ENCODE measurements at places on chromosomes 1 and 21.

- no peak for DNase-seq
These were observed 107.1 kb downstream of the DISP1 start for GRCh38 chr1:222921945-222922344.

DNA sequence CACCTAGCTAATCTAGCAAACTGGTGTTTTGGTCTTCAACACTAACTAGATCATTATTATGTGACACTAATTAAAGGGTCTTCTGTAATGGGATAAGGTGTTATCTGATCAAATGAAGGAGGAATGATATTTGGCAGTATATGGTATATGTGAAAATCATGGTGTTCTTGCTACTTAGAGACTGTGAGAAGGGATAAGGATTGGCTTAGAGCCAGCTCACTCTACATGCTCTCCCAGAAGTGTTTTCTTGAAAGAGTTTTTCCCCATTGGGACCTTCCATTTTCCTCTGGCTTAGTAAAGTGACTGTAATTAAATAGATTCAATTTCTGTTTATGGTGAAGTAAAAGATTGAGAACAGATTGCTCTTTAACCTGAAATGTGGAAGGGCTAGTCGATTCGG, 71.2 kb upstream of the RGL1 start:
- DNase-seq = no peak

GRCh38 chr1:25903986-25904385, 2.2 kb downstream of the STMN1 start:
- DNase-seq = no peak

DNA sequence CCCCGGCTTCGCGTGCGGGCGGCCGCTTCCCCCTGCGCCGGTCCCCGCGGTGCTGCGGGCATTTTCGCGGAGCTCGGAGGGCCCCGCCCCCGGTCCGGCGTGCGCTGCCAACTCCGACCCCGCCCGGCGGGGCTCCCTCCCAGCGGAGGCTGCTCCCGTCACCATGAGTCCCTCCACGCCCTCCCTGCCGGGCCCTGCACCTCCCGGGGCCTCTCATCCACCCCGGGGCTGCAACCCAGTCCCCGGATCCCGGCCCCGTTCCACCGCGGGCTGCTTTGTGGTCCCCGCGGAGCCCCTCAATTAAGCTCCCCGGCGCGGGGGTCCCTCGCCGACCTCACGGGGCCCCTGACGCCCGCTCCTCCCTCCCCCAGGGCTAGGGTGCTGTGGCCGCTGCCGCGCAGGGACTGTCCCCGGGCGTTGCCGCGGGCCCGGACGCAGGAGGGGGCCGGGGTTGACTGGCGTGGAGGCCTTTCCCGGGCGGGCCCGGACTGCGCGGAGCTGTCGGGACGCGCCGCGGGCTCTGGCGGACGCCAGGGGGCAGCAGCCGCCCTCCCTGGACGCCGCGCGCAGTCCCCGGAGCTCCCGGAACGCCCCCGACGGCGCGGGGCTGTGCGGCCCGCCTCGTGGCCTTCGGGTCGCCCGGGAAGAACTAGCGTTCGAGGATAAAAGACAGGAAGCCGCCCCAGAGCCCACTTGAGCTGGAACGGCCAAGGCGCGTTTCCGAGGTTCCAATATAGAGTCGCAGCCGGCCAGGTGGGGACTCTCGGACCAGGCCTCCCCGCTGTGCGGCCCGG, 159.2 kb downstream of the RUNX1 start:
- DNase-seq = no peak

- no peak for DNase-seq
These were observed 12.3 kb downstream of the ARHGEF10L start for GRCh38 chr1:17551755-17552234.

DNA sequence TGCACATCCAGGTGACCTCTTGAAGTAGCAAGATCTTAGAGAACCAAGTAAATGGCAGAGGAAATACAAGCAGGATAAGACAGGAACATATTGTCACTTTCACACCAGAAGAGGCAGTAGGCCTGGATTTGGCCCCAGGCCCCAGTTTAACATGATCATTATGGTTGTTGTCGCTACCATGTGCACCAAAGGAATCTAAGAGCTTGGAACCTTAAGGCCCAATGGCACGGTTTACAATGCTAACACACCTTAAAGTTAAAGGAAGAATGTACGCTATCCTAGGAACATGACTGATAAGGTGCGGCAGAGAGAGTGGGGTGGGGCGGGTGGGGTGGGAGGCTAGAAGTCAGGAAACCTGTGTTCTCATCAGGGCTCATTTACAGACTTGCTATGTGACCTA, 147.5 kb downstream of the ROR1 start:
- DNase-seq = no peak

DNA sequence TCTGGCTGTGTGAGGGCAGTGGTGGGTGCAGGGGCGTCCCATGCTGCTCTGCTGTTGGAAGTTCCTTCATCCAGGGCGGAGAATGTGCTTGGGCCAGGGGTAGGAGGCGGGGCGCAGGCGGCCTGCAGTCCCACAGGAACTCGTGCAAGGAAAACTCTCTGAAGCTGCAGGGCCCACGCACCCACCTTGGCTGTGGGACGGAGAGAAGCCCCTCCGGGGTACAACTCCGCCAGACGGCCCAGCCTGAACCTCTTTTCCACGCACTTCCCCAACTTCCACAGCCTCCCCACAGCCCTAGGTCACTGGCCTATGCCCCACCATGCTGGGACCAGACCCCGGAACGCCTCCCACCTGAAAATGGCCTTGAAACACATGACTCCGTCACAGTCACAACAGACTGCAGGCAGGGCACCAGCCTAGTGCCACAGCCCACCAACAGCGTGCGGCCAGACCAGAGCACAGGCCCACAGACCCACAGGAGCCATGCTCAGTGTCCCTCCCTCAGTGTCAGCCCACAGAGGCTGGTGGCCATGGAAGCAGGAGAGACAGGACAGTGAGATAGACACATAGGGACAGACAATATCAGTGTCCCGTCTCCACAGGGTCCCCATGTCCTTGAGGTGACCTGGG, 47.8 kb downstream of the WNT9A start:
- DNase-seq = no peak

GRCh38 chr1:21335088-21335691, 44.9 kb upstream of the ECE1 start:
- no peak for DNase-seq

- DNase-seq = no peak
These were observed 133.3 kb upstream of the SLC44A3 start for GRCh38 chr1:94686882-94687281.

DNA sequence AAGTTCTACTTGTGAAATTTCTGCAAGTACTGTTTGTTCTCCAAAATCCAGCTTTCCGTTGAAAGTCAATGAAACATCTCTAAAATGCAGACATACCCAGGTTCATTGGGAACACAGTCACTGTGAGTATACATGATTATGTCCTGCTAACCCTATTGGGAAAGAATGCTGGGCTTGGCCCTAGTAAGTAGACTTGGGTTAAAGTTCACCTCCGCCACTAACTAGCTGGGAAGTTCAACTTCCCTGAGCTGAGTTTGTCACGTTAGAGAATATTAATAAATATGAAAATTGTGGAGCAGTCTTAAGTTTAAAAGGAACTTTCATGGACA, 10.5 kb upstream of the PGD start:
- no peak for DNase-seq

GRCh38 chr1:151047591-151047924, at the start of gene C1orf56:
Gene C1orf56 (plus strand): TSS chr1:151047751. CDS start chr1:151047848, 97 bp downstream.
- peak; percentile 60 for DNase-seq

DNA sequence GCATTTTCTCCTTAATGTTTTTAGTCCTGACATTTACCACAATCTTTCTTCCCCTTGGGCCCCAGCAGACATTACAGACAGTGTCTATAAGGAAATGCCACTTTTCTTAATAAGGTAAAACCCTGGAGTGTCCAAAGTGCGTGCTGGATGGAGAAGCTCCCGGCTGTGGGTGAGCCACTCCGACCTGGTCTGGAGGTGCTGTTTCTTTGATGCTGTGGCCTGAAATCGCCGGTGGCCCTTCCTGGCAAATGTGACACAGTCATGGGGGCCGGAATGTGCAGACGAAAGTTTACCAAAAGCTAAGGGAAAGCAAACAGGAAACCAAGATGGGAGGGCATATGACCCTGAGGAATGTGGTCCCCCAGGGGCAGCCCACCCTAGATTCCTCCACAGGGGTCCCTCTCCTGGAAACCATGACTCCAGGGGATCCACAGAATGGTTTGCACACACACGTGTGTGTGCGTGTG, 77.9 kb downstream of the FHAD1 start:
- DNase-seq = no peak

GRCh38 chr1:203407296-203407695, 56.4 kb upstream of the FMOD start:
- no peak for DNase-seq

DNA sequence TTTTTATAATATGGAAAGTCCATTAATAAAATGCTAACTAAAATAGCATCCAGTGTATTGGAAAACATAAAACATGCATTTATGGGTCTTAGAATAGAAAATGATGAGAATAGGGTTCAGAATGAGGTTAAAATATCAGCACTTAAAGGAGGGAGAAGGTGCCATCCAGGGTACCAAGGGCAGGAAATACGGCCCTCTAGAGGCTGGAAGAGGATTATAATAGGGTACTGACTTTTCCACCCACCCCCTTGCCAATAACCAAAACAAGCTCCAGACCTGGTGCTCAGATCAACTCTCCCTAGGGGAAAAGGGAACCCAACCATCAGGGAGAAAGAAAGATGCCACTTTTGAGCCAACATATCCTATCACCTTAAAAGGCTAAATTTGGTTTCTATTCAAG, 26.7 kb downstream of the ASTN1 start:
- DNase-seq = no peak

GRCh38 chr1:10753299-10753698, 43.1 kb downstream of the CASZ1 start:
- no peak for DNase-seq

- DNase-seq = no peak
These were observed 619.4 kb upstream of the ADAMTS5 start for GRCh38 chr21:27586326-27586725.

DNA sequence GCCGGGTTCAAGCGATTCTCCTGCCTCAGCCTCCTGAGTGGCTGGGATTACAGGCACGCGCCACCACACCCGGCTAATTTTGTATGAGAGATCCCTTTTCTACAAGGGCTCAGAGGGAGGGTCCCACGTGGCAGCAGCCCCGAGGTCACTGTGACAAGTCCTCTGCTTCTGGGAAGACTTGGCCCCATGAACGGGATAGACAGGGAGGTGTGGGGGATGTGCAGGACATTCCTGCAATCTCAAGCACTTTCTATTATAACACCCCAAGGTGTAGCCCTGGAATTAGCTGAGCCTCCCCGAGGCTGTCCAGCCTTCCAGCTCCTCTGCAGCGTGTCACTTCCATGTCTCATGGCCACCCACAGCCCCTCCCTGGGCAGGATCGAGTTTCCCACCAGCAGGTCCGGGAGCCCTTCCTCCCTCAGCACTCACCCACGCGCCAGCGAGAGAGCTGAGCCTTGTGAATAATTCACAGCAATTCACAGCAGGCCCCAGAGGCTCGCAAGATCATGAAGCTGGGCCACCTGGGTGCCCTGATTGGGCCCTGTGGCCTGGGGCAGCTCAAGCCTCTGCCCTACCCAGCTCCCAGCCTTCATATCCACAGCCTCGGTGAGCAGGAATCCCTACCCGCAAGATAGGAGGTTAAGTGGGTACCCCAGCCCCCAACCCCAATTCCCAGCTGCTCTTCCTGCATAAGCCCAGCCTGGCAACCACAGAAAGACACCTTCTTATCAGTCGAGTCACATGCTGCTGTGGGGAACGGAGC, 22.8 kb upstream of the RNU1-4 start:
- no peak for DNase-seq

GRCh38 chr1:175192111-175192629, 406 bp downstream of the KIAA0040 start:
- no peak for DNase-seq

DNA sequence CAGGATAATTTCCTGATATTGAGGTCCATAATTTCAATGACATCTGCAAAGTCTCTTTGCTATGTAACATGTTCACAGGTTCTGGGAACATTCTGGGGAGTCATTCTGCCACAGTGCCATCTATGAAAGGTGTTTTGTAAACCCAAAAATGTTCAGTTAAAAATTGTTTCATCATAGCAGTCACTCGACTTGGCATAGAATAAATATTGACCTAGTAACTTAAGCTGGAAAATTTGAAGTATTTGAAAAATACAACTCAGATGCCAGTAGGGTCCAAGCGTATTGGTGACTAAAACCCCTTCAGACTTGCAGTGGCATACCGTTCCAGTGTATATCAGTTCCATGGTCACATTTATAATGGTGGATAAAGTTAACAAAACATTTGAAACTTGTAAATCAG, 6.8 kb downstream of the DESI2 start:
- no peak for DNase-seq

GRCh38 chr1:14441302-14441741, 157.2 kb upstream of the KAZN start:
- no peak for DNase-seq

DNA sequence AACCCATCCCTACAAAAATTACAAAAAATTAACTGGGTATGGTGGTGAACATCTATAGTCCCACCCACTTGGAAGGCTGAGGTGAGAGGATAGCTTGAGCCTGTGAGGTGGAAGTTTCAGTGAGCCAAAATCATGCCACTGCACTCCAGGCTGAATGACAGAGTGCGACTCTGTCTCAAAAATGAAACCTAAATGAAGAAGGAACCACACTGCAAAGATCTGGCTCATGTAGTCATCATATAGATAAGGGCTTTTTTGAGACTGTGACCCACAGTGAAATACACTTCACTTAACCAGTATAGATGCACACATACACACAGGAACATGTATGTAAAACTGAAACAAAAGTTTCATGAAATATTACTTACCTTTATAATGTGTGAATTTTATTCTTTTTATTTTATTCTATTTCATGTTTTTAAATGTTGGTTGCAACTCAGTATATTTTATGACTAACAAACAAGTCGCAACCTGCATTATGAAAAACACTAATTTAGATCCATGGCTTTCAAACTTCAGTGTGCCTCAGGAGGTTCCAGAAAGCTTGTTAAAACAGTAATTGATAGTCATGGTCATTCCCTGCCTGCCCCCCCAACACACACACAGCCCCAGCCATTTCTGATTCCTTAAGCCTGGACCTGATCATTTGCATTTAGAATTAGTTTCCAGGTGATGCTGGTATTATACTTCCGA, 189.5 kb downstream of the PATJ start:
- no peak for DNase-seq

DNA sequence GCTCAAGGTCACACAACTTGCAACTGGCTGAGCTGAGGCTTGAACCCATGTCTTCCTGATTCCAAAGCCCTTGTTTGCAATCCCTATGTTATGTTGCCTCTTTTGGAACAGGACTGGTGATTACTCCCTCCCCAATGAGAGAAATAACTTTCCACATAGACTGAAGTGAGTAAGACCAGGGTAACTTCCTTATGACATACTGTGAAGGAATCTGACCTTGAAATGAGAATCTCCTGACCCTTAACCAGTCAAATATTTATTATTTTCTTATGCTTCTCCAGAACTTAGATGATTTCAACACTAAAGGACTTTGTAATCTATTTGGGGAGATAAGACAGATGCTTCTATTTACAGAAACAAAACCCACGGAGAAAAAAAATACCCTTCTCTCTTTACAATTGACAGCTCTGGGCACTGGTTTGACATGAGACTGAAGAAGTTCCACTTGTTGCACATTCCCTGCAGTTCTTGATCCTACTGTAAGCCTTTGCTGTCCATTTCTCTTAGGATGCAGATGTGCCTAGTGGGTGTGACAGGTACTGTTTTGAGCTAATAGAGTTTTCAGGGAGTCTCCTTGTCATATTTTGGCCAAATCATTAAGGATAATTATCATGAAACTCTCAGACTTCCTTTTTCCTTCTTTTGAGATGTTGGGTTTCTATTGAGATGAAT, 3.9 kb upstream of the RPTN start:
- no peak for DNase-seq

All from NCI-H187 treated with DMSO at 0.1 percent for 48 hours (cell line).